ENCODE measurements at places on chromosomes 5 and 9.

GRCh38 chr9:35423499-35423898 is 66.4 kb upstream of the RUSC2 start:
- peak; percentile 49 for DNase-seq

- no peak for DNase-seq
These were observed 2.1 kb downstream of the PAPPA start for GRCh38 chr9:116155698-116156039.

DNA sequence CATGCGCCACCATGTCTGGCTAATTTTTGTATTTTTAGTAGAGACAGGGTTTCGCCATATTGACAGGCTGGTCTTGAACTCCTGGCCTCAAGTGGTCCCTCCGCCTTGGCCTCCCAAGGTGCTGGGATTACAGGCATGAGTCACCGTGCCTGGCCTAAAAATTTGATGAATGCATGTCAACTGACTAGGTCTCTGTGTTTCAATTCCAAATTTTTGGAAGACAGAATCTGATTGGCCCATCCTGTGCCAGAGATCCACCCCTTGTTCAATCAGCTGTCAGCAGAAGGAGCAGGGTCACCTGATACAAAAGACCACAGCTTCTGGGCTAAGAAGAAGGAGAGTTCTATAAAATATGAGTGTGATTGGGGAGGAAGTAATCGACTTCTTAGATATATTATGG is 43.5 kb upstream of the COL15A1 start:
- DNase-seq: no peak

GRCh38 chr9:111386386-111386785 is 56.4 kb upstream of the OR2K2 start:
- no peak for DNase-seq

DNA sequence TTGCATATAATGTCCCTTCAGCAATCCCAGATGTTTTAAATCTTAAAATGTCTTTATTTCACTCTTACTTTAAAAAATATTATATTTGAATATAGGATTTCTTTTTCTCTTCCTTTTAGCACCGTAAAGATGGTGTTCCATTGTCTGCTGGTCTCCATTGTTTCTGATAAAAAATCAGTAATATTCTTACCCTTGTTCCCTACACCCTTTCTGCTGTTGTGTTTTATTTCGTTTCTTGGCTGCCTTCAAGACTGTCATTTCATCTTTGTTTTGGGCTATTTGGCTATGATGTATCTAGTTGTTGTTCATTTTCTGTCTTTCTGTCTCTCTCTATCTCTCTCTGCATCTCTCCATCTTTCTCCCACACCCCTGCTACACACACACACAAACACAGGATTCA is 197.9 kb downstream of the IRX2 start:
- DNase-seq: no peak

DNA sequence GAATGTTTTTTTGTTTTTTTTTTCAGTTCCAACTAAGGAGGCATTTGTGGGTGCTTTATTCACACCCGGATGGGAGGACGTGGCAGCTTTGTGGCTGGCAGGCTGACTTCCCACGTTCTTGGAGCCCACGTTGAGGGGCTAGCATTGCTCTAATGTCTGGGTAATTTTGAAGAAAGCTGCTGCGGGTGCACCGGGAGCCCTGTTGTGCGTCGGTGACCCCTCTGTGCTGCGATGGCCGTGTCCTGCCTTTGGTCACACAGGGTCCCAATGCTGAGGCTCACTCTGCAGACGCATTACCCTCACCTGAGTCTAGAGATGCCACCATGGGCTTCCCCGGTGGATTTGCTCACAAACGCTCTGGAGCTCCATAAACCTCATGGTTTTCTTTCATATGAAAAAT is 34.2 kb downstream of the NDUFS6 start:
- no peak for DNase-seq

GRCh38 chr5:96626956-96627355 is 35.2 kb upstream of the CAST start:
- no peak for DNase-seq

GRCh38 chr5:143229896-143230675 is 173.4 kb downstream of the NR3C1 start:
- no peak for DNase-seq

- peak; percentile 87 for DNase-seq
These were observed 22.5 kb upstream of the PTPN3 start for GRCh38 chr9:109520475-109521132.

GRCh38 chr5:154316223-154316935 is 125.8 kb downstream of the GALNT10 start:
- no peak for DNase-seq

- no peak for DNase-seq
These were observed 26.4 kb upstream of the CXCL14 start for GRCh38 chr5:135605221-135605620.

GRCh38 chr9:95494022-95494415 is 22.8 kb downstream of the PTCH1 start:
- peak; percentile 64 for DNase-seq

DNA sequence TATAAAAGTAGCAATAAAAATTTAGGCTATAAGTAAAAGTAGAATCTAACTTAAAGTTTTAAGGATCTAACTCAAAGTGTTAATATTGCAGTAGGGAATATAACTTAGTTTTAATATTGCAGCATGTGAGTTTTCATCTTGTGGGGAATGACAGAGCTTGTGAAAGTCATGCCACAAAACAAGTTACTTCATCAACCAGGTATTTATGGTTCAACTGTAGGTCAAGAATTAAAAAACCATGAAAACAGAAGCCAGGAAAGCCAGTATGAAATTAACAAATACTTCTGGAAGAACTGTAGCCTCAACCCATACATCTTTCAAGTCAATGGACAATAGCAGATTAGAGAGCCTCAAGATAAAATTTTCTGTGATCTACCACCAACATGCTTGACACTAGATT is 19.0 kb downstream of the HMGCS1 start:
- no peak for DNase-seq

GRCh38 chr9:83024506-83025125 is 38.3 kb downstream of the RASEF start:
- no peak for DNase-seq
